Right cardiac atrium (tissue), 5 donors: ENCODE measurements at places on chromosomes 7 and 10. TPM values are rescaled to one million over a fixed set of nuclear protein-coding genes. Genes with fewer than 3 reads are reported as not detected.

Gene TDRD1
- 0.74 TPM for total RNA-seq

Gene SPAG6
- not detected for total RNA-seq

Gene RHEB
- 115 TPM for total RNA-seq

Gene CADPS2
- 10.4 TPM for total RNA-seq

Gene AKR1E2
- total RNA-seq, result 10.6 TPM

Gene TFPI2
- total RNA-seq, result 3.9 TPM

Gene GDF10
- 1.8 TPM for total RNA-seq

Gene ADAM12
- total RNA-seq, result 1.4 TPM

Gene ZNF138
- 6.4 TPM for total RNA-seq

Gene PIP
- total RNA-seq, result not detected

Gene POLR2J2
- 3.9 TPM for total RNA-seq

Gene UNCX
- total RNA-seq, result not detected

Gene NODAL
- not detected for total RNA-seq

Gene CPA4
- total RNA-seq, result not detected

Gene AGR2
- not detected for total RNA-seq

Gene PARP12
- 11.5 TPM for total RNA-seq

Gene UCN3
- total RNA-seq, result not detected

Gene OR9A2
- not detected for total RNA-seq

Gene BICC1
- 15.9 TPM for total RNA-seq

Gene TMEM178B
- total RNA-seq, result 32.1 TPM

Gene TMEM213
- total RNA-seq, result not detected

Gene CYP26C1
- total RNA-seq, result not detected

Gene CUEDC2
- total RNA-seq, result 78.6 TPM

Gene LMOD2
- 704 TPM for total RNA-seq

Gene PTN
- 27.0 TPM for total RNA-seq

Gene NDUFB2
- 569 TPM for total RNA-seq

Gene HOXA7
- not detected for total RNA-seq

Gene MMS19
- 38.8 TPM for total RNA-seq

Gene FAS
- total RNA-seq, result 6.4 TPM

Gene IFIT5
- 12.2 TPM for total RNA-seq

Gene ABCB4
- total RNA-seq, result 7.9 TPM

Gene MEPCE
- 23.0 TPM for total RNA-seq

Gene NACAD
- 4.8 TPM for total RNA-seq

Gene COL1A2
- 259 TPM for total RNA-seq

Gene CPED1
- 30.5 TPM for total RNA-seq
